ENCODE measurements at places on chromosomes 7 and 10.

DNA sequence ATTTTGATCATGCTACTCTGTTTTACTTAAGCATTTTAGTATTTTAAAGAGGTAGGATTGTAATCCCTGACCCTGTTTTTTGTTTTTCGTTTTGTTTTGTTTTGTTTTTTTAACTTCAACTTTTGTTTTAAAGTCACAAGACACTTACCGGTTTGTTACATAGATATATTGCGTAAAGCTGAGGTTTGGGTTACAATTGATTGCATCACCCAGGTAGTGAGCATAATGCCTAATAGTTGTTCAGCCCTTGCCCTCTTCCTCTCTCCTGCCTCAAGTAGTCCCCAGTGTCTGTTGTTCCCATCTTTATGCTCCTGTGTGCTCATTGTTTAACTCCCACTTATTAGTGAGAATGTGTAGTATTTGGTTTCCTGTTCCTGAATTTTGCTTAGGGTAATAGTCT is 93.1 kb upstream of the TEX47 start:
- no peak for DNase-seq

DNA sequence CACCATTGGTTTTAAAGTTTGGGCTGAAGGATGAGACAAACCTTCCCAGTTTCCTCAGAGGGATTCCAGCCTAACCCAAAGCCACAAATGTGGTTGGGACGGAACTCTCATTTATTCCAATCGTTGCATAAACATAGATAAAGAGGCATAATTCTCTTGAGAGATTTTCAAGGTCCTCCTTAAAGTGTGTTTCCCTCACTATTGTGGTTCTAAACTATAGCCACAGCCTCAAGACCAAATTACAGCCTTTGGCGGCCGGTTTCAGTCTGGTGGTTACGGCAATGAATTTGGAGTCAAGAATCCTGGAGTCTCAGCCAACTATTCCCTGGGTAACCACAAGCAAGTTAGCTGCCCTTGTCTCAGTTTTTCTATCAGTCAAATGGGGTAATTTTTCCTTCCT is 42.6 kb downstream of the SEM1 start:
- no peak for DNase-seq

DNA sequence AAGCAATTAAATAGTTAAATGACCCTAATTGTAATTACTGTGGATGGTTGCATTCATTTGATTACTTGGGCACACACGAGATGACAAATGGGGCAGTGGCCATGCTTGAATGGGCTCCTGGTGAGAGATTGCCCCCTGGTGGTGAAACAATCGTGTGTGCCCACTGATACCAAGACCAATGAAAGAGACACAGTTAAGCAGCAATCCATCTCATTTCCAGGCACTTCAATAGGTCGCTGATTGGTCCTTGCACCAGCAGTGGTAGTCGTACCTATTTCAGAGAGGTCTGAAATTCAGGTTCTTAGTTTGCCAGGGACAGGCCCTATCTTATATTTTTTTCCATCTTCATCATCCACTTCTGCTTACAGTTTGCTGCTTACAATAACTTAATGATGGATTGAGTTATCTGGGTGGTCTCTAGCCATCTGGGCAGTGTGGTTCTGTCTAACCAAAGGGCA is 8.3 kb downstream of the PCBD1 start:
- peak; percentile 21 for DNase-seq

DNA sequence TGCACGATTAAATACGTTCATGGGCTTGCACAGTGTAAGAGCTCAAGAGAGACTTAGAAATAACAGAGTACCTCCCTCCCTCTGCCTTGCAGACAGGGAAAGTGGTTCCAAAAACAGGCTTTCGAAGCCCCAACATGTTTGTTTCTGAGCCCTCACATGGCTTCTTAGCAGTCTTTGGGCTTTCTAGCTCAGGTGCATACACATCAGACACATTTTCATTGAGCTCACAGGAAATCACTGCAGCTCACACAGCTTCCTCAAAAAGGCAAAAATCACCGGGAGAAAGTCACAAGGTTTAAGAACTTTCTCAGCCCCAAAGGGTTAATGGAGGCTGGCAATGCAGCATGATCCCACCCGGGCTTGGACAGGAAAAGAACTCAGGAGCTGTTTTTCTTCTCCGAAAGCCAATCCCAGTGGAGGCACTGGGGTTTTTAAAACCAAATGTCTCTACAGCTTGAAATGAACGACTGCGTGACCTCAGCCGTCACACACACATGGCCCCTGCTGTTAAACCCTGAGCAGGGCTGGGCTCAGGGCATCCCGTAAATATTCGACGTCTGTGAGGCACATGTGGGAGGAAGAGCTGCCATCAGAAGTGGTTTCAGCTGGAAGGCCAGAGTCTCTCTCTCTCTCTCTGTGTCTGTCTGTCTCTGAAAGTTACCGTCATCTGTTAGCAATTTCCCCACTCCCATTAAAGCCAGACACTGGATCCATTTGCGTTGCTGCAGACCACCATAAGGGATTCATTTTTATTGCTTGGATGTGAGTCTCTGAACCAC is 69.7 kb downstream of the CALML3 start:
- DNase-seq: no peak

GRCh38 chr7:6520163-6520981 is 30.9 kb downstream of the GRID2IP start:
- DNase-seq: no peak

- no peak for DNase-seq
Observed at GRCh38 chr10:67697724-67698131, 1.7 kb upstream of the CTNNA3 start.

DNA sequence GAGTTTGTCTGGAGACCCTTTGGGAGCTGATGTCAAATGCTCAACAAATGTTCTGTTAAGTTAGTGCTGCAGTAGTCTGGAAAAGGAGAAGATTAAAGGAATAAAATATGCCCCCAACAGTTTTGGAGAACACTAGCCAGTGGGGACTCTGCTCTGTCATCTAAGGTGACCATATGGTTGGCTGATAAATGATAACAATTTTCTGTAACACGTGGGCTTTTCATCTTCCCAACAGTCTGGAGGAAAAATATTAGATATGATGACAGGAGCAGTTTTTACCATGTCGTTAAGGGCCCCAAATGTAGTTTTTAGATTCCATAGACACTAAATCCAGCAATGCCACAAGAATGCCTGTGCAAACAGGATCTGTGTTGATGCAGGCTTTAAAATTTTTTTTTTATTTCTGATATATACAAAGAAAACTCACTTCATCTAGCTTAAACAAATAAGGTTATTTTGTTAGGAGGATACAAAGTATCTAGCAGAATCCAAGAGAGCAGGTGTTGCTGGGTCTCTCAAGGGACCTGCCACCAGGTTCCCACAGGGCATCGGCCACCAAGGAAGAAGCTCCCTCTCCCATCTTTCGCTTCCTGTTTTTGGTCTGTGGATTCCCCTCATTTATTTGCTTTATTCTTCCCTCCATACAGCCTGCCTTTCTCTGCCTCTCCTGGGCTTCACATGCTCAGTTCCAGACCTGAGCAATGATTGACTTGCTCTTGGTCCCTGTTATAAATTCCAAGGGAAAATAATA is 6.2 kb upstream of the CFAP58 start:
- no peak for DNase-seq

Measured in stimulated activated naive CD4-positive, alpha-beta T cell (primary cell).